ENCODE measurements at places on chromosomes 13 and 19.

DNA sequence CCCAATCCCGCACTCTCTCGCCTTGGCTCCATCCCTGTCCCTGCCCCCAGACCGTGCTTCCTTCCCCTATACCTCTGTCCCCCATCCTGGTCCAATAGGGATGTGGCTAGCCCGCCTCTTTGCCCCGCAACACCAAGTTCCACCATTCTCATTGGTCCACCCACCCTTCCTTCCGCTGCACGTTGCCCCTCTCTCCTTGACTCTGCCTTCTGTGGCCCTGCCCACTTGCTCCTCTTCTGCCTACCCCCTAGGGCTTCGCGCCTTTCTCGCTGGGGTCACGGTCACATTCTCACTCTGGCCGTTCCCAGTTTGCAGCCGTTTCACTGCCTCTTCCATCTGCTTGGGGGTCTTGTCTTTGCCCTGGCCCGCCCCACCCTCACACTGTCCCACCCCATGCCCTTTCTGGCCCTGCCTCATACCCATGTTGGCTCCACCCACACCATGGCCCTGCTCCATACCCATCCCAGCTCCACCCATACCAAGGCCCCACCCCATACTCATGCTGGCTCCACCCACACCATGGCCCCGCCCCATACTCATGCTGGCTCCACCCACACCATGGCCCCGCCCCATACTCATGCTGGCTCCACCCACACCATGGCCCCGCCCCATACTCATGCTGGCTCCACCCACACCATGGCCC, 4.5 kb upstream of the ARHGAP45 start:
- no peak for DNase-seq

DNA sequence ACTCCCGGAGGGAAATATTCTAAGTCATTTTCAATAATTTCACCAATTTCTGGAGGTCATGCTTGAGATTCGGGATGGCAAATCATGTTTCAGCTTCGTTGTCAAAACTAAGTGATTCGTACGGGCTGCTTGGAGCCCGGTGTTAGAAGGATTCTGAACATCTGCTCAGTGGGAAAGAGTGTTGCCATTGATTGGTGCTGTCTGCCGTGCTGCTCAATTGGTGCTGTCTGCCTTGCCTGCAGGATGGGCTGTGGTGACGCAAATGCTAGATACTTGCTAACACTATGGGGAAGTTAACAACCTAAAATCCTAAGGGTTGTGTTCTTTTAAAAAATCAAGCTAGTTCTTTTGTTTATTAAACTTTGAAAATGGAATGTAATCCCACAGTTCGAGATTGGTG, 17.3 kb upstream of the CACNG8 start:
- DNase-seq, result no peak

- DNase-seq, result no peak
Measured at GRCh38 chr19:6491802-6492592, 10.1 kb downstream of the TUBB4A start.

DNA sequence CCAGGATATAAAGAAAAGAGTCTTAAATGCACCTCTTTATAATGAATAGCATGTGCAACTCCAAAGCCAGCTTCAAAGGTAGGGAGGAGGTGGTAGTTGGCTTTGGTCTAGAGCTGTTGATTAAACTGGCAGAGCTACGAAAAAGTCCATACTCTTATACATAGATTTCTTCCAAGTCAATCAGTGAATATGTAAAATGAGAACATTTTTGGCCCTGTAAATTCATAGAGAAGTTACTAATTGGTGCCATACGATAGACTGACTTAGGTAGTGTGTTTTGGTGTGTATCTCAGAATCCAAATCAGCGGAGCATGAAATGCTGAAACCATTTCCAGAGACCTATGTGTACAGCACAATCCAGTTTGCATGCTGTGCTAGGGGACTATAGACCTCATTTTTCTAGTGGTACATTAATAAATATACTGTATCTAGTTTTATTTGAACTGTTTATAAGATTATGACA, 17.1 kb upstream of the DPY19L3 start:
- DNase-seq, result no peak

- DNase-seq, result no peak
Measured at GRCh38 chr19:36115453-36116343, at the start of gene TBCB. Gene TBCB, plus strand, starts transcription at chr19:36115468. Its CDS starts 93 bp downstream, at chr19:36115561.

GRCh38 chr13:112716461-112716820, 26.6 kb downstream of the ATP11A start:
- DNase-seq, result no peak

- DNase-seq, result no peak
Measured at GRCh38 chr13:28353679-28354078, 141.2 kb downstream of the FLT1 start.

DNA sequence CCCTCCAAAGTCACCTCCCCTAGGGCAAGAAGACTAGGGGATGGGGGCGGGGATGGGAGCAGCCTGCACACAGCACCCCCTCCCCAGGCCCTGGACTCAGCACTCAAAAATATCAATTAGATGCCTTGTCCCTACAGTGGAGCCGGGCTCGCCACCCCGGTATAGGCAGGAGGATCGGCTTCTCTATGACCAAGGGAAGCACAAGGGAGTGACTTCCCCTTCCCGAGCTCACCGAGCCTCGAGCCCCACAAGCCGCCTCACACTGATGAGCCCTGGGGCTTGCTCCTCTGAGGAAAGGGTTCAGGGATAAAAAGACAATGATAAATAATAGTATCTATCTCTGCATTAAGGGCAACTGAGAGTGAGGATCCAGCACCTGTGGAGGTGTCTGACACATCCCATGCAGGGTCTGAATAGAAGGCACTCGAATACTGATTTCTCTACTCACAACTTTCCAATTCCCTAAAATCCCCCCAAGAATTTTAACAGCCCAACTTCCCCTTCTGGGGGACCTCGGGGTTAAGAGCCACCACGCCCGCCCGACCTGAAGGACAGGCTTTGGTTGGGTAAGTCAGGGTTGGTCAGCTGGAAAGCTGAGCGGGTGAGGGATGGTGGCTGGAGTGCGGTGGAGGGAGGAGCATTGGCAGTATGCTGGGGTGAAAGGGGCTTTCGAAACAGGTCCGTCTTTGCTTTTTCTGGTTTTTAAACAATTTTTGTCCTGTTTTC, 51.3 kb downstream of the STK24 start:
- DNase-seq, result no peak

DNA sequence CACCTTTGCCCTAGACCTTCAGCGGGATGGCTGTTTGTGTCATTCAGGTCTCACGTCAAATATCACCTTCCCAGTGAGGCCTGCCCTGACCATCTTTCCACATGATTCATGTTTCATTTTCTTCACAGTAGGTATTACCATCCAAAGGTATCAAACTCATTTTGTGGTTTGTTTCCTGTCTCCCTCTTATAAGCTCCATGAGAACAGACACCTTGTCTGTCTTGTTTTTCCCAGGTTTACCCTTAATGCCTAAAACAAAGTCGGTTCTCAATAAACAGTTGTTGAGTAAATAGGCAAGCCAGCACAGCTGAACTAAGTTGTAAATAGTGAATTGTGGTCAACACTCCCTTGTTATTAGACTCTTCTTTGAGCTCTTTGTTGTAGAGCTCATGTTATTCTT, 122.6 kb upstream of the GJB6 start:
- no peak for DNase-seq

- DNase-seq, result no peak
Measured at GRCh38 chr13:49216334-49216733, 3.8 kb upstream of the MLNR start.

DNA sequence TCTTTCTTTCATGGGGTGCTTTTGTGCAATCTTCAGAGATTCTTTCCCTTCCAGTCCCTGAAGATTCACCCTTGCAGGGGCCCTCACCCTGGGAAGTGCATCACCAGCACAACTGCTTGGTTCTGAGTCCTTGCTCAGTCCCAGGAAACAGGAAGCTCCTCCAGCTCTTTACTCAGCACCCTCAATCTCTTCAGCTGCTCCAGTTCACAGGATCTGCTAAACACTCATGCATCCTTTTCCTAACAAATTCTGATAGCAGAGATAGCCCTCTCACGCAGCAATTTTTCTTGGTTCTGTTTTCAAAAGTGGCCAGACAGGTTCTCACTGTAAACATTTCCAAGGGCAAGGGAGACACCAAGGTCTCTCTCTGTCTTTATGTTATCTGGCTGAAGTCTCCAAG, 823.1 kb downstream of the LIG4 start:
- no peak for DNase-seq

GRCh38 chr13:109043636-109044035, 414.2 kb downstream of the MYO16 start:
- no peak for DNase-seq

DNA sequence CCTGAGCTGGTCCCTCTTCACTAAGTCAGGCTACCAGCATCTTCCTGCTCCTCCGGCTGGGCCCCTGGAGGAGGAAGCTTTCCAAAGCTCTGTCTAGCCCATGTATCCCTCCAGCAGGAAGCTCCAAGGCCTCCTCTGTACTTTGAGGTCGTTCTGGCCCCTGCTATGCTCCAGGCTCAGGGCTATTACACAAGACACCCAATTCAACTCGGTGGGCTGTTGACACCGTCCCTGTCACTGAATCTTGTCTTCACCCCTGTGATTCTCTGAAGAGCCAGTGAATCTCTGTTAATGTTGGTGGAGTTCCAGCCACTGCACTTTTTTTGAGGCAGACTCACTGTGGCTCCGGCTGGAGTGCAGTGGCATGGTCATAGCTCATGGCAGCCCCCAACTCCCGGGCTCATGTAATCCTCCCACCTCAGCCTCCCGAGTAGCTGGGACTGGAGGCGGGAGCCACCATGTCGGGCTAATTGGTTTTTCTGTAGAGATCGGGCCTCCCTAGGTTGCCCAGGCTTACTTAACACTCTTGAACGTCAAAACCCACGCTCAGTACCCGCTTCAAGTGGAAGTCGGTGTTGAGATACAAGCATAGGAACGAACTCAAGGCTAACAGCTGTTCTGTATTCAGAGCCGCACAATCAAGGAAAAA, 512 bp upstream of the REX1BD start:
- DNase-seq, result no peak

GRCh38 chr19:51020988-51021651, 1.6 kb upstream of the KLK10 start:
- no peak for DNase-seq

DNA sequence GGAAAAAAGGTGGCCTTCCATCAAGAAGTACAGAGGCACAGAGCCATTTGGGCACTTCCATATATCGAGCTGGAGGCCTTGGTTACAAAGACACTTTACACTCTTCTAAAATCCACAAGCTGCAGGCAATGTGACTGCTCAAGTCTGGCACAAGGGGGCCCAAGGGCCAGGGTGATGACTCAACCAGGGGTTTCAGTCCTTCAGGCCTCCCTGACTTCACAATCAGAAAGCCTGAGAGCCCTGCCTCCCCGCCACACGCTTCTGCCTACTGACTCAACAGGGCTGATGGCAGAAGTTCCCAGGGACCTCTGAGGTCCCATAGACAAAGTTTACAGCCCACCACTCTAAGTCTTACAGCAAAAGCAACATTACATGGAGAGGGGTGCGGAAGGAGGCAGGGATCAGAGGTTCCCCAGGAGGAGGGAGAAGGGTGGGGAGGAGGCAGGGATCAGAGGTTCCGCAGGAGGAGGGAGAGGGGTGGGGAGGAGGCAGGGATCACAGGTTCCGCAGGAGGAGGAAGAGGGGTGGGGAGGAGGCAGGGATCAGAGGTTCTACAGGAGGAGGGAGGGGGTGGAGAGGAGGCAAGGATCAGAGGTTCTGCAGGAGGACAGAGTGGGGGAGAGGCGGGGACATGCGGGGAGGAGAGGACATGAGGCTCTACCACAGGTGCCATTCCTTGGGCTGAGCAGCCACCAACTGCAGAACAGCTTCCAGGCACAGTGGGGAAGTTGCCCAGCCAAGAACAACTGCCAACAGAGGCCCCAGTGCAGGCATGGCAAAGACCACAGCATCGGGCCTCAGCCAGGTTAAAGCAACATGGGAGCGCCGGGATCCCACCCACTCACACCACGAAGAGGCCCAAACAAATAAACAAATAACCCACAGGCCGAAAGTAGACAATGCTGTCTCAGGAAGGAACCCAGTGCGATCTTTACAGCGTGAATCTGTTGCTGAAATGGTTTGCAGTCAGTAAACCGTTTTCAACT, 52.0 kb downstream of the SLC7A1 start:
- no peak for DNase-seq

DNA sequence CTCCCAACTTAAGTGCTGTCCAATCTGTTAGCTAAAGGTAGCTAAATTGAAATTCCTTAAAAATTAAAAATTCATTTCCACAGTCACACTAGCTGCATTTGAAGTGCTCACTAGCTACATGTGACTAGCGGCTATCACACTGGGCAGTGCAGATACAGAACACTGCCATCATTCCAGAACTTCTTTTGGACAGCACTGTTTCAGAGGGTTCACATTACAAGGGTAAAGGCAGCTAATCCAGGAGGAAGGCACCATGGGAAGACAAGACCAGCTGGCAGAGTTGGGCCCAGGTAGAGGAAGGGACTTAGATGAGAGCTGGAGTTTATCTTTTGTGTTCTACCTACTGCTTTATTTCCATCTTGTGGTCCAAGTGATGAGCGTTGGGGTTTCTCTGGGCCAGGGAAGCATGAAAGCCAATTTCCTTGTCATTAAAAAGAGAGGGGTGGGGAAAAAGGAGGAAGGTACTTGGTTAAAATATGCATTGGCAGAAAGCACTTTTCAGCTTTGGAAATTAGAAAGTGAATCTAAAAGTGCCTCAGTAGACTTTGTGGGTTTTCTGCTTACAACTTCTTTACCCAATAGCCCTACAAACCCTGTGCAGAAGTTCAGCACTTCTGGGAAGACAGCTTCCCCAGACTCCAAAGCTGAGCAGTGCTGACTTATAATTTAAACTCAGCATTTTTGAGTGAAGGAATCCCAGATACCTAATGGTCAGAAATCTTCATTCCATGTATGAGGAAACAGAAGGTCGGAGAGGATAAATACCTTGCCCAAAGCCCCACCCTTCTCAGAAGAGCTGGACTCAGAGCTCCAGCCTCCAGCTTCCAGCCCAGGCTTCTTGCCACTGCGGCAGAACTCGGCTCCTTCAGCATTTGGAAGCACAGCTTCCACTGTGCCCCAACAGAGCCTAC, 49.5 kb downstream of the ATP7B start:
- no peak for DNase-seq

DNA sequence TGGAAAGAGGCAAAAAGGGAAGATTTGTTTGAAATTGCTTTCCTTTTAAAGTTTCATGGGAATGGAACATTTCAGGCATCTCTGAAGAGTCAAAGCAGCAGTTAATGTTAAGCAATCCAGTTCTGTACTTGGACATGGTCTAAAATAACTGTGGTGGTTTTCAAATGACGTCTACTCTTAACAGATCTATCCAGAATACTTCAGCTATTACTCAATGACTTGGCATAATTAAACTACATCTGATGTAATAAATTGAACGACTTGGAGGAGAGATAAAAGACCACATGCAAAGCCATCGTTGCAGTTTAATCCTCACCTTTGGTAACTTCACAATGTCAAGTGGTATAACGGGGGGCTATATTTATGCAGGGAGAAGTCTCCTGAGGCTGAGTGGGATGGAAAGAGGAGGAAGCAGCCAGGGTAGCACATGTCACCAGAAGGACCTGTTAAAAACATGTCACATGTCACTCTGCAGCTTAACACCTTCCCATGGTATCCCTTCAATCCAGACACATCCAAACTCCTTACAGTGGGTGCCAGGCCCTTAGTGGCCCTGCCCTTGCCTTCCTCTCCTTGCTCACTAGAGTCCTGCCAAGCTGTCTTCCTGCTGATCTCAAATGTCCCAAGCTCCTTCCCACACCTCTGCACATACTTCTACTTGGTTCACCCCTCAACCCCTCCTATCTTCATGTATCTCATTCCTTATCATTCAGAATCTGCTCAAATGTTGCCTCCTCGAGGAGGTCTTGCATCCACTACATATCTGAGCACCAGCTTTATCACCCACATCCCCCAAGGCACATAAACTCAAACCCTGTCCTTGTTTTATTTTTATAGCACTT, 327.8 kb downstream of the SUCLA2 start:
- no peak for DNase-seq

GRCh38 chr13:76455960-76456359, 430.2 kb downstream of the KCTD12 start:
- no peak for DNase-seq
